Pons (tissue), 1 donor: ENCODE measurements at places on chromosomes 3 and 15.

DNA sequence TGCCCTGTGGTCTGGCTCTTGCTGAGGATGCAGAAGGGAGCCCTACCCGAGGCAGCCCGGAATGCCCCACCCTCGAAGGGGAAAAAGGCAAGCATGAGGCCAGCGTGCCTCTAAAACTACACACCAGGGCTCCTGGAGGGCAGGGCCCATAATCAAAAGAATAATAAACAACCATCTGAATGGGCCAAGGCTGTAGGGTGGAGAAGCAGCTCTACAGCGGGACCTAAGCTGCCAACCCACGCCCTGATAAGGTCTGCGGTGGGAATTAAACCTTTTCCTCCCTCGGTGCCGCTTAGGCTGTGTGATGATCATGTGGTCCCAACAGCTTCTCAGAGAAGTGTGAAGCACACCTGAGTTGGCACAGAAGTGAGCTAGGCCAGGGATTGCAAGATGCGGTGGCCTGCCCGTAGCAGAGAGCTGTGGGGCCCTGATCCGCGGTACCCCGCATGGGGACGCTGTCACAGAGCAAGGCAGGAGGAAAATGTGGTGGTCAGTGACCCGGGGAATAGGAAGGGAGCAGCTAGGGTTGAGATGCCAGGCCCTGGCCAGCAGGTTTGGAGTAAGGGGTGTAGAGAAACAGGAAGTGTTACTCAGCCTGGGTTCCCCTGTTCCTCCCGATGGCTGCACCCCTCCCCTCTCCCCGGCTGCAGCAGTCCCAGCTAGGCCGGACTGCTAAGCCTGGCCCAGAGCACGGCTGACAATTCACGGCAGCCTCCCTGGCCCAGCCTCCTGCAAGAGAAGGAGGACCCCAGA is 1.1 kb upstream of the C15orf62 start:
- no peak for DNase-seq

DNA sequence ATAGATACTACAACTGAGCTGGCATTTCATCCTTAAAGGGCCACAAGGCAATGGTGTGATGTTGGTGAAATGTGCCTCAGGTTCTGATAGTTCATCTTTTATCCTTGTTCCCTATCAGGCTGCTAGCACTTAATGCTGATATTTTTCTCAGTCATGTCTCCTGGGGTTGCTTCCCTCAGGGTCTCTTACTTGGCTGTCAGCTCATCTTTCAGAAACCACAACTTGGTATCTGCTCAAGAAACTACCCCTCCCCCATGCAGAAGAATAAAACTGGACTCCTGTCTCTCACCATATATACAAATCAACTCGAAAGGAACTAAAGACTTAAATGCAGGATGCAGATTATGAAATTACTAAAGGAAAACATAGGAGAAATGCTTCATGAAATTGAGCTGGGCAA is 308.1 kb downstream of the CHST2 start:
- DNase-seq: no peak

GRCh38 chr15:55394694-55395093 is 13.5 kb downstream of the CCPG1 start:
- no peak for DNase-seq

DNA sequence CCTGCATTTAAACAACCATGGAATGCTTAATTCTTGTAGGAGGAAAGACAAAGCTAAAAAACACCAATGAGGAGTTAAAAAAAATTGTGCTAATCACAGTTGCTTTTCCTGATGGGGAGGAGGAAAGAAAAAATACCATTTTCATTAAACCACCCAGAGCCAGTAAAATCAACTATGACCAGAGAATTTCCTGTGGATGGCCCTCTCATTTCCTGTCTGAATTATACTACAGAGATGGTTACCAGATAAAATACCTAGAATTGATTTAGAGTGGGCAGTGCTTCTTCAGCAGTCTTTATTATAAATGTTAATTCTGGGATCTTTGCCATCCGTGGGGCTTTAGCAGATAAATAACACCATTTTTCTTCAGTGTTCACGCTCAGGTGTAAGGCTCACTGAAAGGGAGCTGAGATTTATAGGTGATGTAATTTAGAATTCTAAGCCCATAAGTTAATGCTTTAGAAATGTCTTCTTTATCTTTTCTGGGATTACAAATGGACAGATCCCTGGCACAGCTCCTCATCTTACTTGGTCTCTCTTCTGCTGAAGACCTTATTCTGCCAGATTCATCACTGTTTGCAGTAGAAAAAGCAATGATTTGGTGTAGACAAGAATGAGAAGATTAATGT is 37.9 kb downstream of the RETNLB start:
- DNase-seq: no peak

DNA sequence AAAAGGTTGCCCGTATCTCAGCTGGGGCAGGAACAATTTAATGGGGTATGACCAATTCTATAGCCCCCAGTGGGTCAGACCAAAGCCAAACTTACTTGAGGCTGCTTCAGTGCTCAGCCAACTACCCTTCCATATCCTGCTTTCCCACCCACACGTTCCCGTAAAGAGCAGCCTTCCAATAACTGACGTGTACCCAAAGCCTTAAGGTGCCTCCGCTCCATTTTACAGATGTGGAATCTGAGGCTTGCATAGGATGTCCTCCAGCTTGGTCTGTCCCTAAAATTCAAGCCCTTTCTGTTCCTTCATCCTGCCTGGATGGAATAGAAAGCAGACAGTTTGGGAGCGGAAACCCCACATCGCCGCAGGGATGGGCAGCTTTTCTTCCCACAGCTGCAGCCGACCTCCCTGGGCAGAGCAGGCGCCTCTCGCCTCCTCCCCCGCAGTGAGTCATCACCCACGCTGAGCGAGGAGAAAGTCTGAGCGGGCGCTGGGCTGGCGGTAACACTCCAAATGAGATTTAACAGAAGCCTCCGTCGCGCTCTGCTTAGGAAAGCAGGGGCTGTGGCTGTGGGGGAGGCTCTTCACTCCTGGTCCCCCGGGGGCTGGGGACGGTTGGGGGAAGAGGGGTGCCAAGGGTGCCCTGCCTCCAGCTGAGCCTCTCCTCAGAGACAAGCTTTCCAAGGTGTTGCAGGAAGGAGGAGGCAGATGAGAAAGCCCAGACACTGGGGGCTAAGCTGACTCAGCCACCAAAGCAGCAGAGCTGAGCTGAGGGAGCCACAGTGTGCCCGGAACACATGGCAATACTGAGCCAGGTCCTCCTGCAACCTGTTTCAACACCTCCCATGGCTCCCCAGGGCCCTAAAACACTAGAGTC is 57.8 kb upstream of the HRH1 start:
- peak; percentile 2 for DNase-seq

DNA sequence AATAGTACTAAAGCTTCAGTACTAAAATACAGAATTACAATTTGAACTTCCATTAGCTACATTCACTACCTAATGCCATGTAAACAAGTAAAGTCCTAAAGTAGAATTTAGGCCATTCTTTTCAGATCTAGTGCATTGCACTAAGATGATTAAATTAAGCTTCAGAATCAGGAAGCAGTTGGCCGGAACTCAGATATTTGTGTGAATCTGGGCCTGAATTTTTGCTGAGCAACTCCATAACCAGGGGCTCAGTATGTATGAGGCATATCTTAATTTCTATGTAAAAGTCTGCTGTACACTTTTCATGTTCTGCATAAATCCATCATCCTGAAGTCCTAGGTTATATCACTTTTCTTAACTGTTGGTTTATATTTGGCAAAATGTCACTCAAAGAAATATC is 246.4 kb downstream of the RBMS3 start:
- DNase-seq: no peak

- no peak for DNase-seq
These were observed 110.5 kb downstream of the AKAP13 start for GRCh38 chr15:85490856-85491255.

DNA sequence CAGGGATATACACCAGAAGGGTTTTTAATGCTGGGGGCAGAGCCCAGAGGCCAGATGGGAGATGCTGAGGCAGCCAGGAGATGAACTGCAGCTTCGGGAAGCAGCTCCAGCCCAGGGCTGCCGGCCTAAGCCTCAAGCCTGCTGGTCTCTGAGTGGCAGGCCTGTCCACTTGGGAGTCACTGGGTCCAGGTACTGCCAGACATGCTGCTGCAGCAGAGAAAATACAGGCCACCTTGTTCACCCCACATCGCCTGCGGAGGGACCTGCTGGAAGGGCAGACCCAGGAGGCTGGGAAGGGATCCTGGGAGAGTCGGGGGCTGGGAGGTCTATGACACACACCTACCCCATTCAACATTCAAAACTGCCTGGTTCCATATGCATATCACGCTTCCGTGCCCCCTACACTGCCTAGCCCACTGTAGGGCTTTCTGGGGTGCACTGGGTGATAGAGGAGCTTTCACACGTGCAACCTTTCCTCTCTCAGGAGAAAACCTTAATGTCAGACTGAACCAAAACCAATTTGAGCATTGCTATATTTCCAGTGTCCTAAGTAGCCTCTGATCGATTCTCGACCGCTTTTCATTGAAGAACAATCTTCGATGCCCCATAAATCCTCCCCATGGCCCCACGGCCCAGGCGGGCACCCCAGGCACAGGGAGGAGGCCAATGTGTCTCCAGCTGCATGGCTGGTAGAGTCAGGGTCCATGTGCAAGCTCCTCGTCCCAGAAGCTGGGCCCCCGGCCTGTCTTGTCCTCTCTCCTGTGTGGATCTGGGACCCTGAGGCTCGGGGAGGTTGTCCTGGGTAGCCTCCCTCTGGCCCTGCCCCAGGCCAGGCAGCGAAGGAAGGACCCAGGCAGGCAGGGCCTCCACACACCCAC is 147.4 kb downstream of the ATP10A start:
- DNase-seq: no peak

DNA sequence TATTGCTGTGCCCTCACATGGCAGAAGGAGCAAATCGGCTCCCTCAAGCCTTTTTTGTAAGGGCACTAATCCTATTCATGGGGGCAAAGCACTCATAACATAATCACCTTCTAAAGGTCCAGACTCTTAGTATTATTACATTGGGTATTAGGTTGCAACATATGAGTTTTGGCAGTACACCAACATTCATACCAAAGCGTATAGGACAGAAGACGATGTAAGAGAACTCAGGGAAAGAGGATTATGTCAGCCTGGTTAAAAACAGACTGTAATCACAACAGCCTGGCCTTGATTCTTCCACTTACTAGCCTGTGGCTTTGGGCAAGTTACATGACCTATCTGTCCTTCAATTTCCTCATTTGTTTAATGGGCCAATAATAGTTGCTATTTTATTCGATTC is 828.5 kb upstream of the NECTIN3 start:
- DNase-seq: no peak

- no peak for DNase-seq
These were observed 261.8 kb upstream of the DCBLD2 start for GRCh38 chr3:99163314-99163713.
